Uterus (tissue), 4 donors: ENCODE measurements at places on chromosomes 7 and 10. TPM values are rescaled to one million over a fixed set of nuclear protein-coding genes. Genes with fewer than 3 reads are reported as not detected.

DNA sequence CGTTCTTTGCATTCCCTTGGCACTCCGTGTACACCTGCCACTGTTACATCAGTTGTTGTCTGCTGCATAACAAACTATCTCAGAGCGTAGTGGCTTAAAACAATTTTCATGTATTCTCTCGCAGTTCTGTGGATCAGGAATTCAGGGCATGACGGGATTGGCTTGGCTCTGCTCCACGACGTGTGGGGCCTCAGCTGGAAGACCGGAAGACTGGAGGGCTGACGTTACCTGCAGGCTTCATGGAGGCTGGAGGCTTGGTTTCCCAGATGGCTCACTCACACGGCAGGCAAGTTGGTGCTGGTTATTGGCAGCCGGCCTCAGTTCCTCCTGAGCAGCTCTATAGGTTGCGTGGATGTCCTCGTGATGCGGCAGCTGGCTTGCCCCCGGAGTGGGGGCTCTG lies 25.5 kb downstream of the NYAP1 start:
- H3K36me3 ChIP-seq: no peaks in the 10 kb centered on the region
- DNase-seq: peak; percentile 41
- H3K4me3 ChIP-seq: no peak overlapping the region
- H3K27me3 ChIP-seq: no peaks in the 10 kb centered on the region

DNA sequence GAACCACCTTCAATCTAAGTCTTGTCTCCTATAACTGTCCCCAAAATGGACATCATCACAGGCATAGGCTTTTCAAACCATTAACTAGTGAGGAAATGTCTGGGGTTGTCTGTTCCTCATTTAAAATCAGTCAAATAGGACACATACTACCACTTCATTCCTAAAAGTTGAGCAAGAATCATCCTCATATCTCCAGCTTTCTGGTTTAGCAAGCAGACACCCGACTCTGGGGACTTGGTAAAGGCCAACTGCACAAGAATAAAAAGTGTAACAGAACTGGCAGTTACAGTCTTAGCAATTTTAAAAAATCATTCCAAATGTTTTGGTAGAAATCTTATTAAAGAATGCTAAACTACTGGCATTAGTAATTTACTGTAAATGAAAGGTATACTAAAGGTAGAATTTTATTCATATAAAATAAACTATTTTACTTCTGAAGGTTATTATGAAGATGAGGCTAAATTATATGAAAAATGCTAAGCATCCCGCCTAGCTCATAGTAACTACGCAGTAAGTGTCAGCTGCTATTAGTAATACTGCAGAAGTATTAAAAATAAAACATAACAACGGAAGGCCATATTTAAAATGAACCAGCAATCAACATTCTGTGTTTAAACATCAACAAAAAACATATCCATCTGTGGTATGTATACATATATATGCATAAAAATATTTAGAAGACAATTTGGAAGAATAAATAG lies 60.8 kb downstream of the ZNF438 start:
- H3K27me3 ChIP-seq: no peaks in the 10 kb centered on the region
- no peak overlapping the region for H3K4me3 ChIP-seq
- no peaks in the 10 kb centered on the region for H3K36me3 ChIP-seq
- DNase-seq: no peak
- H3K4me1 ChIP-seq: no peaks in the 10 kb centered on the region

- H3K27me3 ChIP-seq: no peaks in the 10 kb centered on the region
- H3K4me1 ChIP-seq: no peaks in the 10 kb centered on the region
- DNase-seq: no peak
- H3K27ac ChIP-seq: no peak overlapping the region
- no peak overlapping the region for H3K4me3 ChIP-seq
These were observed 155.1 kb downstream of the LYZL1 start for GRCh38 chr10:29443745-29444523.

The PPP1R3A gene
- not detected for total RNA-seq

DNA sequence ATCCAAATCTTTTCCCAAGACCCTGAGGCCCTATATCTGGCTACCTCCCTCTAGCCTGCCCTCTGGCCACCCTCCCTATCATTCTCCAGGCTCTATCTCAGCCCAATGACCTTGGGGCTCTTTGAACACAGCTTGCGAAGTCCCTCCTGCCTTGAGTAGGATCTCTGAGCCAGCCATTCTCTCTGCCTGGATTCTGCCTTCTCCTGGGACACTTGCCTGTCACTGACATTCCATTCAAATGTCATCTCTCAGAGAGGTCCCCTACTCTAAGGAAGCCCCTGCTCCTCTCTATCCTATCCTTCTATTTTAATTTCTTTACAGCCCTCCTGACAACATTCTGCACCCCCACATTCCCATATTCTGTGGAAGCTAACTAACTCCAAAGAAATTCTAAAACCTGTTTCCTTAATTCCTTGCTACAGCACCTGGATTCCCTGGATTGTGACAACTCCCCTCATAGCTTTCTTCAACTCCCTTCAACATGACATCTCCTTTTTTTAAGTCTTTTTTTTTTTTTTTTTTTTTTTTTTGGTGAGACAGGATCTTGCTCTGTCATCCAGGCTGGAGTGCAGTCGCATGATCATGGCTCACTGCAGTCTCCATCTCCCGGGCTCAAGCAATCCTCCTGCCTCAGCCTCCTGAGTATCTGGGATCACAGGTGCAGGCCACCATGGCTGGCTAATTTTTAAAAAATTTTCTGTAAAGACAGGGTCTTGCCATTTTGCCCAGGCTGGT lies 81.0 kb upstream of the ASAH2 start:
- no peak for DNase-seq
- H3K4me3 ChIP-seq: no peak overlapping the region
- H3K27me3 ChIP-seq: no peaks in the 10 kb centered on the region
- no peaks in the 10 kb centered on the region for H3K36me3 ChIP-seq

The VAX1 gene
- total RNA-seq: not detected

The CALML3 gene
- not detected for total RNA-seq

DNA sequence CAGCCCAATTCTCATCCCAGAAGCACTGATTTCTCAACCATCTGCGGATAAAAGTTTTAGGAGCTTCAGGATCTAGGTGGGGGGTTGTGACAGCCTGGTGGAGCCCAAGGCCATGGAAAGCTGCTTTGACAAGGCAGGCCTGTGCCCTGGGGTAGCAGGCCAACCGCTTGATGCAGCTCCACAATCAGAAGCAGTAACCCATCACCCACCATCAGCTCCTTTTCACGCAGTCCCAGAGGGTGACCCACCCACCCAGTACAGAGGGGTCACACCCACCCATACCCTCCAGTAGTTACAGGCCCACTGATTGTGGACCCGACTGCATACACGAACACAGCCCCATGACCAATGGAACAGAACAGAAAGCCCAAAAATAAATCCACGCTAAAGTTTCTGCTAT lies 253.9 kb downstream of the AHR start:
- H3K4me1 ChIP-seq: peaks cover 6% of the 10 kb centered on the region
- no peak overlapping the region for H3K4me3 ChIP-seq
- no peak overlapping the region for H3K27ac ChIP-seq
- H3K27me3 ChIP-seq: no peaks in the 10 kb centered on the region
- no peaks in the 10 kb centered on the region for H3K36me3 ChIP-seq

GRCh38 chr10:71326464-71326881 lies 7.4 kb downstream of the SLC29A3 start:
- H3K4me3 ChIP-seq: no peak overlapping the region
- H3K4me1 ChIP-seq: no peaks in the 10 kb centered on the region
- no peak for DNase-seq
- no peak overlapping the region for H3K27ac ChIP-seq

DNA sequence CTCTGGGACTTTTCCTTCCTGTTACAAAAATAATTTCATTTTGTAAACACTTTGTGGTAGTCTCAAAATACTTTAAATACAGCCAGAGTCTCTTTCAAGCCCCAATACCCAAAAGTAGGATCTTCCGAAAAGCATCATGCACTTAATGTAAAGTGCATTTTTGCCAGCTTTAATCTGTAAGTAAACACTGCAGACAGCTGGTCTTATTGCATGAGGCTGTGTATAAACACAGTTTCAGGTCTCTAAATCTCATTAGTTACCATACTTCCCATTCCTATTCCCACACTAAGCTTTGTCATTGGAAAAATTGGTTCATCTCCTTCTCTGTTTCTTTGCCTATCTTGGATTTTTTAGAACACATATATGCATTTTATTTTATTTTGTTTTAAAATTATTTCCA lies 87.6 kb upstream of the GNAI1 start:
- no peak for DNase-seq
- H3K4me1 ChIP-seq: no peaks in the 10 kb centered on the region
- no peaks in the 10 kb centered on the region for H3K36me3 ChIP-seq
- no peaks in the 10 kb centered on the region for H3K27me3 ChIP-seq

DNA sequence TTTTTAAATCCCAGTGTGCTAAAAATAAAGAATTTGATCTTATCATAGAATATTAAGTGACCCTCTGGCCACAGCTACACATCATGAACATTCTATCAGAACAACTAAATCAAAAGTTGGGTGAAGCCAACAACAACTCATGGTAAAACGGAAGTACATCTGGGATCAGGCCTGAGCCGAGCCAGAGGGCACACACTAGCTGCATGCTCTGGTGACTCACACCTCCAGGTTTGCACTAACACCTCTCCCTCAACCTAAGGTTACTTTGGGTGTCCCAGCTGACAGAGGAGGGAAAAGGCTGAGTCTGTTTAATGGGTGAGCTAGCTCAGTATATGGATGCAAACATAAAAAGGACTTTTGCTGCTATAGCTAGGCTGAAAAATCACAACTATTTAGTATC lies 281.6 kb downstream of the HGF start:
- no peaks in the 10 kb centered on the region for H3K4me1 ChIP-seq
- H3K27ac ChIP-seq: no peak overlapping the region
- H3K27me3 ChIP-seq: no peaks in the 10 kb centered on the region
- H3K4me3 ChIP-seq: no peak overlapping the region
- no peaks in the 10 kb centered on the region for H3K36me3 ChIP-seq

- H3K36me3 ChIP-seq: no peaks in the 10 kb centered on the region
- H3K27ac ChIP-seq: no peak overlapping the region
- no peaks in the 10 kb centered on the region for H3K4me1 ChIP-seq
- DNase-seq: no peak
- H3K27me3 ChIP-seq: peaks cover 44% of the 10 kb centered on the region
These were observed 5.5 kb upstream of the VGF start for GRCh38 chr7:101170617-101171441.

- H3K4me1 ChIP-seq: no peaks in the 10 kb centered on the region
- no peak overlapping the region for H3K27ac ChIP-seq
- no peak for DNase-seq
- H3K27me3 ChIP-seq: no peaks in the 10 kb centered on the region
- no peaks in the 10 kb centered on the region for H3K36me3 ChIP-seq
These were observed 153.6 kb downstream of the CELF2 start for GRCh38 chr10:11170993-11171851.

DNA sequence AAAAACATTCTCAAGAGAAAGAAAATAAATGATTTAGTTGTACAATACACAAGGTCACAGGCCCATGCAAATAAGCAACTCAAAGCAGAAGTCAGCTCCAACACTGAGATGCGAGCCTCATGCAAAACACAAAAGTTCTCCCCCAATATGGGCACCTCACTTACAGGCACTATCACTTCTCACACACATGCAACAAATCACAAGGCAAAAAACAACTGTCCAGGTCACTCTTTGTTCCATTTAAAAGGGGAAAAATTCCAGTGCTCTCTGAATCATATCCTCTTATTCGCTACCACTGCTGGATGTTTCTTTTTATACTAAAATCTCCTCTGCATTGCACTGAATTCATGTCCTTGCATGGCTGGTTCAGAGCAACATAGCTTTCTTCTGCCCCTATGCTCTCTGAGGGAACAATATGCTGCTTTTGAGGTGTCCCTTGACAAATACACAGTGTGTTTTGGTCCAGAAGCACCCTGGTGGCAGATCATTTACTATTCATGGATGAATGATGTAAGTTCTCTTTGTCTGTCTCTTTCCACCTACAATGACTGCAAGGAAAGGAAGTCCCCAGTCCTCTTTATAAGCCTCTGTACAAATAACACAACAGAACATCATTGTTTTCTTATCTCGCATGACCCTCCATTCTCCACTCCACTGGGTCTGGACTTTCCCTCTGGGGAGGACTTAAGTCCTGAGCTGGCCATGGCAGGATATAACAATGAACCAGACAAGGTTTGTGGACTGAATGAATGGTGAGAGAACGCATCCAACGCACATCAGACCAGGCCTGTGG lies 85.4 kb upstream of the GSDME start:
- no peaks in the 10 kb centered on the region for H3K36me3 ChIP-seq
- no peak overlapping the region for H3K27ac ChIP-seq
- H3K4me3 ChIP-seq: no peak overlapping the region
- H3K4me1 ChIP-seq: no peaks in the 10 kb centered on the region
- no peaks in the 10 kb centered on the region for H3K27me3 ChIP-seq

The IPMK gene
- 3.8 TPM for total RNA-seq

The PNLIPRP3 gene
- total RNA-seq: not detected

DNA sequence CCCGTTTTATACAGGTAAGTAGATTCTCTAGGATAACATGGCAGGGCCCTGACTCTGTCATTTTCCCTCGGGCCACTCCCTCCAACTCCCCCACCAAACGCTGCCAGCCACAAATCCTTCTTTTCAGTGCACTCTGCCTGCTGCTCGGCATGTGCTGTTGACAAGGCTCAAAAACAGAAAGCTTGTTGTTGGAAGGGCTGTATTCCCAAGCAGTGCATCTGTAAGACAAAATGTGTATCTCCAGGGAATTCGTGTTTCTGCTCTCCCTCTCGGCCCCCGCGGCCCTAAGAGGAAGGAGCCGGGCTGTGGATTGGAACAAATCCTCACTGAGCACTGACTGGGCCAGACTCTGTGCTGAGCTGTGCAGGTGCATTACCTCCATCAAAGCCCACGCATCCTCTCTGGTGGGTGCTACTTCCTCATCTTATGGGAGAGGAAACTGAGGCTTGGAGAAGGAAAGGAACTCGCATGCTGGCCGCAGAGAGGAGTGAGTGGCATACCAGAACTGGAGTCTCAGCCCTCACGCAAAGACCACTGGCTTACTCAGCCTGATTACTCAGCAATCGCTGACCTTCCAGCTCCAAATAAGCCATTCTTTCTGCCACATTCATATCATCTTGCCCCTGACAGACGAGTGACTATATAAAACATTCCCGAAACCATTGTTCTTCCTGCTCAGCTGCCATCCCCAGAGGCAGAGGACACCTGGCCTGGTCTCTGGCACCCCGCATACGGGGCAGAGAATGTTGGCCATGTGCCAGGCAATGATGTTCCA lies 33.5 kb upstream of the ENO4 start:
- no peaks in the 10 kb centered on the region for H3K36me3 ChIP-seq
- no peak overlapping the region for H3K27ac ChIP-seq
- H3K4me3 ChIP-seq: no peak overlapping the region
- peaks cover 7% of the 10 kb centered on the region for H3K27me3 ChIP-seq

DNA sequence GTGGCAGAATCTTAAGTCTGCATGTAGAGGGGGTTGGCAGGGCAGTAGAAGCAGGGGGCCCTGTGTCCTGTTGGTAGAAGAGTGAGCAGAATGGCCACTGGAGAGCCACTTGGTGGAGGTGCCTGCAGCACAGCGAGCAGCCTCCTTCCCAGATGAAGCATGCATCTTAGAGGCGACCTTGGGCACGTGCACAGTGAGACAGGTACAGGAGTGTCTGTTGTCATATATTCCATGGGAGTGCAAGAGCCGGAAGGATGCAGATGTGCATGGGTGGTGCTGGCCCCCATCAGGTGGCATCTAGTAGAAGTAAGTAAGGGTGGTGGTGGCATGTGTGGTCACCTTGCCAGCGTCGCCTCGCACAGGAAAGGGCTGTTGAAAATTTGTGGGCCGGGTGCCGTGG lies 53.9 kb downstream of the CUX1 start:
- H3K4me1 ChIP-seq: peaks cover 11% of the 10 kb centered on the region
- H3K27me3 ChIP-seq: no peaks in the 10 kb centered on the region
- peak overlapping the region; percentile 52 for H3K27ac ChIP-seq
- DNase-seq: no peak
- H3K4me3 ChIP-seq: no peak overlapping the region
